ENCODE measurements at places on chromosomes 7 and 10. TPM values are rescaled to one million over a fixed set of nuclear protein-coding genes. Genes with fewer than 3 reads are reported as not detected.

DNA sequence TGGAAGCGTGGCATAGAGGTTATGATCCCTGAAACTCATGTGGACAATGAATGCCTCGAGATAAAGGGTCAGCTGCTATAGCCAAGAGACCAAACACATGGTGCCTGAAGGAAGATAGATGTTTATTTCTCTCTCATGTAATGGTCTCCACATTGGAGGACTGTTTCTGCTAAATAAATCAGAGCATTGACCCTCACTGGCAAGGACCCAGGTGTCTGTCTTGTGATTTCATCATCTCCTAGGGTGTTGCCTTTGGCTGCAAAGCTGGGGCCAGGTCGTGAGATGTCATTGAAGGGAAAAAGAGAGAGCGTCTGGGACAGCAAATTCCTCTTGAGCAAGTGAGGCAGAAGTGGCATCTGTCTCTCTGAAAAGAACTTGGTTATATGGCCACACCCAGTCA is 64.6 kb downstream of the JCAD start:
- no peak overlapping the region for H3K27ac ChIP-seq
- peaks cover 11% of the 10 kb centered on the region for H3K27me3 ChIP-seq
- H3K36me3 ChIP-seq: no peaks in the 10 kb centered on the region
- DNase-seq: no peak
- H3K4me1 ChIP-seq: peaks cover 8% of the 10 kb centered on the region

DNA sequence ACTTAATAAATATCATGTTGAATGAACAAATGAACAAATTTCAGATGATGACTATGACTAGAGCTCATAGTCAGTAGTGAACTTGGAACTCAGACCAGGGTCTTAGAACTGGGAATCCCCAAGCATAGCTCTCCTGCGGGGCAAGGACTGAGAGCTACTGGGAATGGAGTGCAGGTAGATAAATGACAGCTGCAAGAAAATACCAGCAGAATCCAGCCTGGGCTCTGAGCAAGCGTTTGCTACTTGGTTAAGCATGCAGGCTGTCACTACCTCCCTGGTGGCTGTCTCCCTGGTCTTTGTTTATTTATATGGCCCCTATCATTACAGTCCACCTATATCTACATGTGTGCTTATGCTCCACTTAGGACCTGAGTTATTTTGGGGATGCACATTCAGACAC is 208.4 kb downstream of the POU6F2 start:
- H3K27me3 ChIP-seq: no peaks in the 10 kb centered on the region
- DNase-seq: no peak
- H3K36me3 ChIP-seq: no peaks in the 10 kb centered on the region
- H3K4me1 ChIP-seq: no peaks in the 10 kb centered on the region
- H3K27ac ChIP-seq: no peak overlapping the region

GRCh38 chr7:136702913-136703312 is 165.5 kb upstream of the CHRM2 start:
- no peaks in the 10 kb centered on the region for H3K4me1 ChIP-seq
- H3K27me3 ChIP-seq: no peaks in the 10 kb centered on the region
- no peaks in the 10 kb centered on the region for H3K36me3 ChIP-seq
- DNase-seq: no peak
- H3K27ac ChIP-seq: no peak overlapping the region

GRCh38 chr10:15306735-15307280 is 64.3 kb downstream of the FAM171A1 start:
- no peak for DNase-seq
- H3K4me3 ChIP-seq: no peak overlapping the region
- no peaks in the 10 kb centered on the region for H3K4me1 ChIP-seq
- H3K27me3 ChIP-seq: no peaks in the 10 kb centered on the region
- no peak overlapping the region for H3K27ac ChIP-seq

- no peak overlapping the region for H3K27ac ChIP-seq
- H3K36me3 ChIP-seq: no peaks in the 10 kb centered on the region
- H3K4me3 ChIP-seq: no peak overlapping the region
- H3K4me1 ChIP-seq: no peaks in the 10 kb centered on the region
- H3K27me3 ChIP-seq: no peaks in the 10 kb centered on the region
Observed at GRCh38 chr7:156776527-156776926, 116.5 kb downstream of the LMBR1 start.

GRCh38 chr7:124792696-124793095 is 27.1 kb upstream of the GPR37 start:
- H3K27me3 ChIP-seq: no peaks in the 10 kb centered on the region
- no peak overlapping the region for H3K27ac ChIP-seq
- H3K36me3 ChIP-seq: no peaks in the 10 kb centered on the region
- no peak overlapping the region for H3K4me3 ChIP-seq
- H3K4me1 ChIP-seq: peaks cover 3% of the 10 kb centered on the region

GJD4 gene
- not detected for total RNA-seq

GNGT1 gene
- total RNA-seq: not detected

TSPAN12 gene
- 0.72 TPM for total RNA-seq

NUTM2B gene
- total RNA-seq: under 0.01 TPM
